ENCODE measurements at places on chromosomes 11 and 22.

DNA sequence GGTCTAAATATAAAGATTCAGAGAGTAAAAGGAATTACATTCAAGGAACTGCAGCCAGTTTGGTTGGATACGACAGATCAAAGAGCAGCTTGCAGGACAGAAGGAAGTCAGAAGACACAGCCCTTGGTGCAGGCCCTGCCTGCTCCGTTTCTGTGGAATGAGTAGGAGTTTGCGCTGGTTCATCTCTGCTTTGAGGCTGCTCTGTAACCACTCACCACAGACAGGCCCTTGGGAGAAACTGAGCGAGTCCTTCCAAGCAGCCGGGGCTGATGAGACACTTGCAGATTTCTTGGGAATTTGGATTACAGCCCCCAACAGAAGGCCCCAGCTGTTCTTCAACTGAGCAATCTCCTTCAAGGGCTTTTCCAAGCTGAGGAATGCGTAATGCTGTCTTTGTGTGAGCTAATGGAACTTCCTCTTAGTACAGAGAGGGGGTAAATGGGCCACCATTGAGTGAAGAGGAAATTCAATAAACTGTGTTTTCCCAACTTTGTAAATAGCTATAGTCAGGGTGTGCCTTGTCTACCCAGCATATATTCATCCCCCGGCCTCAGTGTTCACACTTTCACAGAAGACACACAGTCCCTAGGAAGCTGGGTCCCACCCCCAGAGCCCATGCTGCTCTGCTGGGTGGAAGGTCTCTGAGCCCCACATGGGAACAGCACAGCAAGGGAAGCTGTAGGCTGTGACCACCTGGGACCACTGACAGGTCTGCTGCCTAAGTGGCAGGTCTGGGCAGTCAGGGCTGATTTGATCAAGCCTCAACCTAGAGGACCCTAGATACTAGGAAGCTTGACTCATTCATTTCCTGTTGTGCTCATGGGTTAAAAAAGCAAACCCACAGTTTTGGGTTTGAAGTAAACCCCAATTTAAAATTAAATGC is 16.6 kb downstream of the IL10RA start:
- no peak for DNase-seq

DNA sequence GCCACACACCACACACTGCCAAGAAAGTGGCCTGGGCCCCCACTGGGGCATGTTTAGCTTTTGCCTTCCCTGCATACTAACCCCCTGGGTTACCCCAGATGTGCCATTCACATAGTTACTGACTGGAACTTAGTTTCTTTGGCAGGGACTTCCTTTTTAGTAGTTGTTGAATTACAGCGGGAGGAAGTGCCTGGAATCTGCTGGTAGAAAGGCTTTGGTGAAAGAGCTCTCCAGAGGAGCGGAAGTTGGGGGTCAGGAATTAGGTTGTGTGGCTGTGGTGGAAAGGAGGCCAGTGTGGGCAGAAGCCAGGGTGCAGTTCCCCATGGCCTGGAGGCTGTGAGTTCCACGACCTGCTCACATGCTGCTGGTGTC is 69.0 kb downstream of the MED15 start:
- no peak for DNase-seq

GRCh38 chr11:70544774-70545609 is 146.7 kb downstream of the CTTN start:
- DNase-seq, result no peak

GRCh38 chr11:116512841-116513240 is 259.9 kb downstream of the BUD13 start:
- DNase-seq, result no peak

- no peak for DNase-seq
These were observed 84.8 kb downstream of the MTNR1B start for GRCh38 chr11:93054279-93054678.

Data from hypothalamus (tissue), 51 donors.